ENCODE measurements at places on chromosomes 6 and 20. TPM values are rescaled to one million over a fixed set of nuclear protein-coding genes. Genes with fewer than 3 reads are reported as not detected.
A peak's percentile ranks its signal among the peaks of the same experiment; 100 is the strongest.

- DNase-seq, result peak; percentile 48
Measured at GRCh38 chr20:63351811-63352591, 9.1 kb downstream of the CHRNA4 start.

GRCh38 chr6:110935171-110935570, 23.3 kb upstream of the GTF3C6 start:
- no peak for DNase-seq

DNA sequence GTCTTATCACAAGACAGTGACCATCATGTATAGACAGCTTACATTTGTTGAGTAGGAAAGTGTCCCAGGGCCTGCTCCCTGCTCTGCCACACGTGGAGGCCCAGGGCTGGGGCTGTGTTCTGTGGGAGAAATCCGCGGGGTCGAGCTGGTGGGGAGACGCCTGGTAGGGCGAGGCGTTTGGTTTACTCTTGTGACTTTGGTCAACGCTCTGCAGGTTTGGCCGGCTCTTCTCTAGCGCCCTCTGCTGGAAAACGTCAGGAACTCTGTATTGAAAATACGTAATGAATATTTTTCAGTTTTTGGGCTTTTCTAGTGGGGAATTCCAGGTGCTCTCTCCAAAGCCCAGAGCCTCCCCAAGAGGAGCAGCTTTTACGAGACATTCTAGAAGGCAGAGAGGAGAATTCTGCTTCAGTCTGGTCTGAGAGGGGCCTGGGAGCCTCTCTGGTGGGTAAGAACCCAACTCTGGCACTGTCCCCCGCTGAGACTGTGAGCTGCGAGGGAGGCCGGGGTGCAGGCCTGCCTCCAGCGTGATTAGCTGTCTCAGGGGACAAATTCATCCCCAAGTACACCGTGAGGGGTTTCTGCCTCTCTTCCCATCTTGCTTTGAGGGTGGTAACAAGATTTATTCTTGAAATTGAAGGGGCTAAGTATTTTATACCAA, 112.6 kb upstream of the RALGAPA2 start:
- peak; percentile 59 for DNase-seq

Gene CYP24A1
- 1.2 TPM for total RNA-seq

DNA sequence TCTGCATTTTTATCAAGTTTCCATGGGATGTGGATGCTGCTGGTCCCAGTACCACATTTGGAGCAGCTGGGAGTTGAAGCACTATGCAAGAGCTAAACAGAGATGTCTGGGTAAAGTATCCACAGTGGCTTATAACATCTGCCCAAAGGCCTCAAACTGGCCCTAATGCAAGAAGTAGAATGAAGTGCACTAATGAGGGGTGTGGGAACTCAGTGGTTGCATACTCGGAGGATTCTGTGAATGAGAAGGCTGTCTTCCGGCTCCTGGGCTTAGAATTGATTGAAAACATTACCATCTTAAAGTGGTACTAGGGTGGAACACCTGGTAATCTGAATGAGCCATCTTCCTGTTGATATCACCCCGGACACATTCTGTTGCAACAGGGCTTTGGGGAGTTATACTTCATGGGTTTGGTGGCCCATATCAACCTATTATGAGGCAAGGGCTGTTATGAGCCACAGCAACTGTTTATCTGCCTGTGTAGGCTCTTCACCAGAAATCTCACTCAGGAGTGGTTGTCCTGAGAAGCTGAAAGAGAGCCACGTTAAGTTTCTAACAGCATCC, 54.7 kb upstream of the SNRPB2 start:
- DNase-seq, result no peak

DNA sequence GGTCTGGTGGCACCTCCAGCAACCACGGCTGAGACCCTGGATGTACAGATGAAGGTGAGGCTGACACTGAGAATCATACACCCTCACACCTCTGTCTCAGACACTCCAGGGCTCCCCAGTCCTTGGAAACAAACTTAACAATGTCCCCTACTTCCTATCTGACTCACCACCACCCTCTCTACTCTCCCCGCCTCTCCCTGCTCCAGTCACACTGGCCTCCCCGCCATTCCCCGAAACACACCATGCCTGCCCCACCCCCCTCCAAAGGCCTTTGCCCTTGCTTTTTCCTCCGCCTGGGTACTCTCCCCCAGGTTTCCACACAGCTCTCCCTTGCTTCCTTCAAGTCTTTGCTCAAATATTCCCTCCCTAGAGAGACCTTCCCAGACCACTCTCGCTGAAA, 16.3 kb downstream of the BPI start:
- no peak for DNase-seq

Gene RRAGD
- 9.6 TPM for total RNA-seq
